ENCODE measurements at places on chromosomes 16 and 17.
A peak's percentile ranks its signal among the peaks of the same experiment; 100 is the strongest.

GRCh38 chr17:73731733-73732132 is 87.5 kb upstream of the SDK2 start:
- H3K27me3 ChIP-seq: peaks cover 33% of the 10 kb centered on the region
- no peaks in the 10 kb centered on the region for H3K36me3 ChIP-seq
- H3K27ac ChIP-seq: no peak overlapping the region
- DNase-seq: no peak

- no peaks in the 10 kb centered on the region for H3K27me3 ChIP-seq
- no peaks in the 10 kb centered on the region for H3K36me3 ChIP-seq
- no peak overlapping the region for H3K4me3 ChIP-seq
These were observed 80.5 kb downstream of the TEX14 start for GRCh38 chr17:58611331-58611730.

- H3K4me1 ChIP-seq: no peaks in the 10 kb centered on the region
- no peak overlapping the region for H3K27ac ChIP-seq
- no peak overlapping the region for H3K4me3 ChIP-seq
- no peaks in the 10 kb centered on the region for H3K36me3 ChIP-seq
These were observed 870.1 kb downstream of the CDH11 start for GRCh38 chr16:64251742-64252141.

DNA sequence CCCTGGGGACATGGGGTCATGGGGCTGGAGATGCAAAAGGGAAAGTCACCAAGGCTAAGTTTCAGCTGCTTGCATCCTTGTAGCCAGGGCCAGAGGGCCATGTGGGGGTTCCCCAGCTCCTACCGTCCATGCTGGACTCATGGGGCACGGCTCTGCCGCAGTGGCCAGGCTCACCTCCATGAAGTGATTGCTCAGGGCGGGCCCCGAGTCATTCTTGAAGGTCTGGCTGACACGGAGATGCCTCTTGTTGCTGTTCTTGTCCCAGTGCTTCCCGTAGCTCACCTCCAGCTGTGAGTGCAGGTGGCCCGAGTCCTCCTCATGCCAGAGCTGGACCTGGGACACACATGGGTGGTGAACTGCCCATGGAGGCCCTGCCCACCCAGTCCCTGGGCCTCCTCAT is 114.5 kb downstream of the RMI2 start:
- H3K27ac ChIP-seq: no peak overlapping the region
- no peaks in the 10 kb centered on the region for H3K27me3 ChIP-seq
- H3K4me3 ChIP-seq: no peak overlapping the region
- no peaks in the 10 kb centered on the region for H3K4me1 ChIP-seq
- H3K36me3 ChIP-seq: no peaks in the 10 kb centered on the region

DNA sequence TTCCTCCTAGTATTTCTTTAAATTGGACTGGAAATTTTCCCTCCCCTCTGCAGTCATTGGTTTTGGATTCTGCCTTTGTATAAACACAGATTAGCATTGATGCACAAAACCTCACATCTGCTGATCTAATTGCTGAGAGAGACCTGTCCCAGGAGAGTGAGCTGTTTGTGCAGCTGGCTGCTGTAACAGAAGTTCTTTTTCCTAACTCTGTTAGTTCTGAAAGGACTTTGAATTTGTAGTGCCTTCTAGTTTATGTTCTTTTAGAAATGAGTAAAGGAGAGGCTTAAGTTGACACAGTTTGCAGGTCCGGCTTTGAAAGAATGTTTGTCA is 45.2 kb upstream of the KPNB1 start:
- no peaks in the 10 kb centered on the region for H3K27me3 ChIP-seq
- H3K27ac ChIP-seq: no peak overlapping the region
- H3K36me3 ChIP-seq: peaks cover 91% of the 10 kb centered on the region
- H3K4me3 ChIP-seq: no peak overlapping the region
- DNase-seq: no peak

DNA sequence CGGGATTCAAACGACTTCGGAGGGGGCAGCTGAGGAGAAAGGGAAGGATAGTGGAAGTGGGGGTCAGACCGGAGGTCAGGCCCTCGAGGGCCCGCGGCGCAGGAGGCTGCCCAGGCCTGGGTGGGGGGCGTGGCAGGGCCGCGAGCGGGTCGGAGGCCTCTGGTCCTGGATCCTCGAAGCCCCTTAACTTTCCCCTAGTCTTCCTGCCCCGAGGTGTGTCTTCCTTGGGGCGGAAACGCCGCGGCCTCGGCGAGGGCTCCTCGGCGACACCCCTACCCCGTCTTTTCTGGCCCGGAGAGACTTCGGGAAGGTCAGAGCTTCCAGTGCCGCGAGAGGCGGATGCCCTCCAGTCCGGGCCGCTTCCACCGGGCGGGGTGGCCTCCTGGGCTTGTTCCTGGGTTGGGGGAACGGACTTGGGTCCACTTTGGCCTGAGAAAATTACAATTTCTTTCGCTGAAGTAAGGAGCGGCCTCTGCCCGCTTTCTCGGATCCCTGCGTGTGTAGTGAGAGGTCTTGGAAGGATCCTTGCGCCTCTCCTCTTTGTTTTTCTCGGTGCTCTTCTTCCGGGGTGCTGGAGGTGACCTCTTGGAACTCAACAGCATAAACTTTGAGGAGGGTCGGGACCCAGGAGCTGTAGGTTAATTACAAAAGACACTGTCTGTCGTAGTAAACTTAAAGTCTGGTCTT is 491 bp downstream of the IST1 start:
- H3K27me3 ChIP-seq: no peaks in the 10 kb centered on the region
- H3K36me3 ChIP-seq: peaks cover 29% of the 10 kb centered on the region
- H3K4me3 ChIP-seq: peak overlapping the region; percentile 93

DNA sequence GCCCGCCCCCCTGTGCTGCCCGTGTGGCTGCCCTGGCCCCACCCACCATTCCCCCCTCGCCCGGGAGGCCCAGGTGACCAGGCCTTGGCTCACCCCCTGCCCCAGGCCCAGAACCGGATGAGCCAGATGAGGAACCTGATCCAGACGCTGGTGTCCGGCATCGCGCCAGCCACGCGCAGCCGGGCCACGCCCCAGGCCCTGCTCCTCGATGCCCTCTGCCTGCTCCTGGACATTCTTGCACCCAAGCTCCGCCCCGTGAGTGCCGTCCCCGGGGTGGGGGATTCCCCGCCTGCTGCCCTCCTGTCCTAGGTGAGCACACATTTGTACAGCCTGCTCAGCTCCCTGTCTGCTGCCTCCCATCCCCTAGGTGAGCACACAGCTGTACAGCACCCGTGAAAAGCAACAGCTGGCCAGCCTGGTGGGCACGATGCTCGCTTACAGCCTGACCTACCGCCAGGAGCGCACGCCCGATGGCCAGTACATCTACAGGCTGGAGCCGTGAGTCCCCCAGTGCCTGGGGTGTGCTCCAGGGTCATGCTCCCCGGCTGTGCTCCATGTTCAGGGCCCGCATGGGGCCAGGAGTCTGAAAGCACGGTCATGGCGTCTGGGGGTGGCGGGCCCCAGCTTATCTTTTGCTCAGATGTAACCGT is 4.8 kb downstream of the GNG13 start:
- no peak overlapping the region for H3K27ac ChIP-seq
- no peak overlapping the region for H3K4me3 ChIP-seq
- peak; percentile 92 for DNase-seq
- H3K4me1 ChIP-seq: peaks cover 4% of the 10 kb centered on the region
- peaks cover 14% of the 10 kb centered on the region for H3K27me3 ChIP-seq

Measured in RWPE2 (cell line).